ENCODE measurements at places on chromosomes 11 and 22. TPM values are rescaled to one million over a fixed set of nuclear protein-coding genes. Genes with fewer than 3 reads are reported as not detected.

Gene PANX3
- not detected for total RNA-seq

Gene KRTAP5-11
- total RNA-seq, result not detected

Gene PRR33
- total RNA-seq, result not detected

Gene CRACR2B
- total RNA-seq, result 0.65 TPM

Gene OR5B21
- total RNA-seq, result 0.14 TPM

Gene TMEM191B
- total RNA-seq, result 0.65 TPM

Measured in smooth muscle cell of bladder (primary cell).